NCI-H1694 (cell line): ENCODE measurements at places on chromosomes 1 and 21.

- DNase-seq: peak; percentile 58
Measured at GRCh38 chr1:23098463-23099170, 70.0 kb downstream of the LUZP1 start.

DNA sequence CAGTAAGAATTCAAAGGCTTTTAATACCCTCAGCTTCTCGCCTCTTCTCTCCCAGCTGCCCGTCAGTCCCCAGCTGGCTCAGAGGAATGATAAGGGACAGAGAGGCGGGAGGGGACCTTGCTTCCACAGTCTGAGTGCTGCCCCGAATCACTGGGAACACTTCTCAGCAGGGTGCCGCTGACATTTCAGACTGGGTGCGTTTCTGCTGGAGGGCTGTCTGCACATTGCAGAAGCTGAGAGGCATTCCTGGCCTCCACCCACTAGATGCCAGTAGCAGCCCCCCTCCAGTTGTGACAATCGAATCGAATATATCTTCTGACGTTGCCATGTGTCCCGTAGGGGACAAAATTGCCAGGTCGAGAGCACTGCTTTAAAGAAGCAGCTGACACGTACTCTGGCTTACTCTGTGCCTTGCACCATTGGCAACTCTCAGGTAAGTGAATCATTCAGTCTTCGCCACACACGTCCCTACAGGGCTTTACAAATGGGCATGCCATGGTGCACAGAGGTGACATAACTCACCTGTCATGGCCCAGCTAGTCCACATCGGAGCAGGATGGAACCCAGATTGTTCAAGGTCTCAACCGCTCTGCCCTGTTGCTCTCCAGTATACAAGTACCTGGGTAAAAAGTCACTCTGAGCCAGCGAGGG is 23.9 kb downstream of the CTNNBIP1 start:
- no peak for DNase-seq

GRCh38 chr1:185420588-185421081 is 103.6 kb upstream of the IVNS1ABP start:
- no peak for DNase-seq

DNA sequence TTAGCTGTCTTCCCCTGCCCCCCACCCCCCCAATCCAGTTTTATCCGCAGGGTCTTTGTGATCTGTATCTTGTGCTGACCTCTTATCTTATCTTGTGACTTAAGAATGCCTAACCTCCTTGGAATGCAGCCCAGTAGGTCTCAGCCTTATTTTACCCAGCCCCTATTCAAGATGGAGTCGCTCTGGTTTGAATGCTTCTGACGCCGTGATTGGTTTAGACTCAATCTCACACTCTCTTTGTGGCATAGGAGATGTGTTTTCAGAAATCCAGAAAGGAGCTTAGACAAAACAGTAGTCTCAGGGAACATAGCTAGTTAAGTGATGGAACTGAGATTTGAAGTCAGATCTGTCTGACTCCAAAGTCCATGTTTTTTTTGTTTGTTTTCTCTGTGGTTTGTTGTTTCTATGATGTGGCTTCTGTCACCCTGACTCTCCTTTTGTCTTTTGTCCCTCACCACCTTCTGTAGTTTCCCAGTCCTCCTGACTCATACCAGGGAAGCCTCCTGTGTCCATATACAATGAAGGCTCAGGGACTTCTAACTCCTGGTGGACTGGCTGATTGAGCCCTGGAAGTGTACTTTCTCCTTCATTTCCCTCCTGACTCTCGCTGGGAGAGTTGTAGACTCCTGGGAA is 18.1 kb upstream of the USP24 start:
- no peak for DNase-seq

DNA sequence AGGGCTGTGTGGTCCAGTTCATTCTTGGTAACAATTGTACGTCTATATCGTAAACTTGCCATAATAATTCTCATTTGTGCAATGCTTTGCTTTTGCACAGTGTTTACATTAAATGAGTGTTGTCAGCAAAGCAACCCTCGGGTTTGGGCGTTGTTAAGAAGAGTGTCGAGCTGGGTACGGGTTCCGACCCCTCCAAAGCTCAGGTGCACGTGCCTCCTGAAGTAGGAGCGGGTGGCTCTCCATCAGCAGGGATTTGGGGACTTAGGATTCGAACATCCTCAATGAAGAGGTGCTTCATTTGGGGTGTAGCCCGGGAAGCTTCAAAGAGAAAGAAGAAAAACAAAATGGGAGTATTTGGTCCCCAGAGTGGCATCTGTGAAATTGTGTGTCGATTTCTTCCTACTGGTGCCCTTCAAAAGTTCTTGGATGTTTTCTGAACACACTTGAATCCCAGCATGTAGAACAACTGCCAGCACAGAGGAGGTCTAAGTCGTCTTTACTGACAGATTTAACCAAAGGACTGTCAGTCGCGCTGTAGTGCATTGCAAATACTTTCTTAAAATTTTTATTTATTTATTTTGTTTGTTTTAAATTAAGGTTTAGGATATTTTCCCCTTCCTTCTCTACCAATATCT is 1.1 kb downstream of the TRIM58 start:
- no peak for DNase-seq

- peak; percentile 17 for DNase-seq
Measured at GRCh38 chr1:146032631-146033219, 11.2 kb upstream of the HJV start.

- no peak for DNase-seq
Measured at GRCh38 chr1:15510611-15511405, 13.2 kb downstream of the CASP9 start.
